ENCODE measurements at places on chromosomes 5 and 9.

DNA sequence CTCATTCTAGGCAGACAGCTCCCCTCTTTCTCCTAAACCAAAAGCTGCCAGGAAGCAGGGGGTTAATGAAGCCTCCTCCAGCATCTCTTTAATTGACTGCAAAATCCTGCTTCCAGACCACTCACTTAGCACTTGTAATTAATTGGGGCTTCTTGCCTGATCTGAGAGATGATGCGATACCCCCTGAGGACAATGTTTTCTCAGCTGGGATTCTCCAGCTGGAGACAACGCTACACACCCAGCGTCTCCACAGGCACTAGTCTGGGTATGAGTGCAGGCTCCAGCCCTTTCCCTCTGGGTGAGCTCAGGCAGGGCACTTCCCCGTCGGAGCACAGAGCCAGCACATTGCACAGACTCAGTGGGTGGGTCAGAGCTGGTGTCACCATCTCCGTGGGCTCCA is 16.1 kb downstream of the CPLX2 start:
- no peak for DNase-seq

DNA sequence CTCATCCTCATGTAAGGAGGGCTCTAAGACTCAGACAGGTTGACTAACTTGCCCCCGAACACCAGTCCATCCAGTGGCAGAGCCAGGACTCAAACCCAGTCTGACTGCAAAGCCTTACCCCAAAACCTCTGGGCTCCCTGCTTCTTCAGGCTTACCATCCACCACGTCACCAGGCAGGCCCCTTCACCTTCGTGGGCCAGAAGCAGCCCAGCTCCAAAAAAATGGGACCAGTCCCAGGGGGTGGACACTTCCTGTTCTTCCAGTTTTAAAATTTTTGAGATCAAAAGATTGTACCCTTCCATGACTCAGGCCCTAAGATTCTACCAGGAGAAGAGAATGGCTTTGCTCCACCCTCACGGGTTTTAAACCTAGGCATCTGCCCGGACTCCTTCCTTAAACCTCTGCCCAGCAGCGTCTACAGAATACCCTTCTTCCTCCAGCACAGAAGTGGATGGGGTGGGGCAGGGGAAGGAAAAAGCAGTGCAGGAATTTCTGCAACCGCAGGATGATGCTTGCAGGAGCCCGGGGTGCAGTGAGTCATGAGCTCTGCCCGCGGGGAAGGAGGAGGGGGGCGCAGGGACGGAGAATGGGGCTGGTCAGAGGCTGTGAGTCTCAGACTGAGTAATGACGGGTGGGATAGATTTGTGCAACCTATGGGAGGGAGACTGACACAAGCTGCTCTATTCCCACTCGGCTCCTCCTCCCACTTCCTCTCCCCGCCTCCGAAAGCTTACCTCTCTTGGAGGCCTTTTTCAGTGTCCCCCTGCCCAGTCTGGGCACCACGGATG is 50.4 kb upstream of the STXBP1 start:
- DNase-seq: no peak

DNA sequence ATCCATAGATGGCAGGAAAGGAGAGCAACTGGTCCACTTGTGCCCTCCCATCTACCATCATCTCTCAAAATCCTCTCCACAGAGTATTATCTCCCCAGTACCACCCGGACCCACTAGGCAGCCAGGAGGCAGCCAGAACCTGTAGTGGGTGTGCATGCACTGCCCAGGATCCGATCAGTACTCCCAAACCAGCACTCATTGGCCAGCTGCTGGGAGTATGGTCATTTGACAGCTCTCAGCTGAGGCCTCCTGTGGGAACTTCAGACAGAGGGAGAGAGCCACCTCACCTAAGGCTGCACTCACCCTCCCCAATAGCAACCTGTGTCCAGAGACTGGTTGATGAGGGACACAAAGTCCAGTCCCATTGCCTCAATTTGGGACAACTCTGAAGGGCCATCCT is 286.0 kb downstream of the TRIM36 start:
- DNase-seq: no peak

- DNase-seq: peak; percentile 16
Measured at GRCh38 chr5:145811834-145812625, 23.1 kb downstream of the PRELID2 start.

DNA sequence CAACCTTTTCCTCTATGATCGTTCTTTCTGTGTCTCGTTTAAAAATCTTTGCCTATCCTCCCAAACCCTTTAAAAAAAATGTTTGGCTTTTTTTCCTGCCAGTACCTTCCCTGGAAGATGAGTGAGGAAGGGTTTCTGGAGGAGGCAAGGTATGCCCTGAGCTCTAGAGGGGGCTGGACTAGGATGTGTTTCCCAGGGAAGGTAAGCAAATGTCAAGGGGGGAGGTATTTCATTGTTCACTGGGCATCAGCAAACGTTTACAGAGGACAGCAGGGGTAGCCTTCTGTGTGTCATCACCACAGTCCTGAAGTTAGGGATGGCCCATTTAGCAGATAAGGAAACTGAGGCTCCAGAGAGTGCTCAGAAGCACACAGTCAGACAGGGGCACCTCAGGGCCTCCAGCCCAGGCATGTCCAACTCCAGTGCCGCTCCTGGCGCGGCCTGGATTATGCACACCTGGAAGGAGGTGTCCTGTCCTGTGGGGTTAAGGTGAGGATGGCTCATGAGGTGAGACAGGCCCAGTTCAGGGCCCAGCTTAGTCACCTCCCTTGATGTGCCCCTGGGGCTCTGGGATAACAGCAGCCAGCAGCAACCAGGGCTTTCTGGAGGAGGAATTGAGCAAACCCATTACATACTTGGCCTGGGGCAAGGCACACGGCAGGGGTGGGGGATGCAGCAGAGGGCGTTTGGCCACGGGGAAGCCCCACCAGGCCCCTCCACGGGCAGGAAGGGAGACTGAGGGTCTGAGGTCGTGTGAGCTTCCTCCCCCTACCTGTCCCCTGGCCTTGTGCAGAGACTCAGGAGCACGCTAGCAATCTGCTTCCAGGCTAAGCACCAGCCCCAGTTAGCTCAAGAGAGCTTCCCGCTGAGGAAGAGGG is 100.3 kb upstream of the LMX1B start:
- no peak for DNase-seq

DNA sequence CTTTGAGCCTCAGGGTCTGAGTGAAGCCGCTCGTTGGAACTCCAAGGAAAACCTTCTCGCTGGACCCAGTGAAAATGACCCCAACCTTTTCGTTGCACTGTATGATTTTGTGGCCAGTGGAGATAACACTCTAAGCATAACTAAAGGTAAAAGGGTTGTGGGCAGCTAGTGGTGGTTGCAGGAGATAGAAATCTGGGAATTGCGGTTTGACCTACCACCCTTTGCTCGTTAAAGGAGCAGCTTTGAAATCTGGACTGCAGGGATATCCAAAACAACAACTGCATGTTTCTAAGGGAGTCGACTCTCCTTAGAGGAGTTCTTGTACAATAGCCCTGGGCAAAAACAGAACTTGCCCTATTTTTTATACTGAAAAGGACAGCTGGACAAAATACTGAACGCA is 19.0 kb downstream of the ABL1 start:
- no peak for DNase-seq

GRCh38 chr5:139481580-139482049 is 943 bp downstream of the STING1 start:
- DNase-seq: no peak

- DNase-seq: no peak
Measured at GRCh38 chr5:171317230-171317629, 8.2 kb downstream of the TLX3 start.

GRCh38 chr9:123331346-123332060 is 24.5 kb upstream of the CRB2 start:
- DNase-seq: no peak

GRCh38 chr5:99314721-99315120 is 385.9 kb upstream of the CHD1 start:
- DNase-seq: no peak

GRCh38 chr5:91468651-91469422 is 85.7 kb upstream of the ARRDC3 start:
- no peak for DNase-seq

GRCh38 chr9:132241483-132241839 is 79.6 kb downstream of the NTNG2 start:
- DNase-seq: no peak

- no peak for DNase-seq
Measured at GRCh38 chr5:159533197-159533596, 202.9 kb upstream of the IL12B start.

- DNase-seq: no peak
Measured at GRCh38 chr5:98263084-98263483, 510.4 kb upstream of the RGMB start.

DNA sequence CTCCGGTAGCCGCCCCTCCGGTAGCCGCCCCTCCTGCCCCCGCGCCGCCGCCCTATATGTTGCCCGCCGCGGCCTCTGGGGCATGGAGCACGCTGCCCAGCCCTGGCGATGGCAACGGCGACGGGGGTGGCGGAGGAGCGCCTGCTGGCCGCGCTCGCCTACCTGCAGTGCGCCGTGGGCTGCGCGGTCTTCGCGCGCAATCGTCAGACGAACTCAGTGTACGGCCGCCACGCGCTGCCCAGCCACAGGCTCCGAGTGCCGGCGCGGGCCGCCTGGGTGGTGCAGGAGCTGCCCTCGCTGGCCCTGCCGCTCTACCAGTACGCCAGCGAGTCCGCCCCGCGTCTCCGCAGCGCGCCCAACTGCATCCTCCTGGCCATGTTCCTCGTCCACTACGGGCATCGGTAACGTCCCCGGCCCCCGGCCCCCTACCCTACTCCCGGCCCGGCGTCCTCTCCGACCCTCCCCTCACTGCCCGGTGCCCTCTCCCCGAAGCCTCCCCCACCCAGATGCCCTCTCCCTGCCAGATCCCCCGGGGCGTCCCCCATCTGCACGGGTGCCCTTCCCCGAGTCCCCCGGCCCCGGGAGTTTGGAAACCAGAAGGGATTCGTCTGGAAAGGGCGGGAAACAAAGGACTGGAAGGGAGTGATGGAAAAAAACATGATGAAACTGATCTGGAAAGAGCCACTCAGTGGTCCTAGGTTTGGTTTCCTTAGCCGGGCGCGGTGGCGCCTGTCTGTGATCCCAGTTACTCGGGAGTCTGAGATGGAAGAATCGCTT is 417 bp downstream of the SRD5A1 start:
- DNase-seq: no peak

DNA sequence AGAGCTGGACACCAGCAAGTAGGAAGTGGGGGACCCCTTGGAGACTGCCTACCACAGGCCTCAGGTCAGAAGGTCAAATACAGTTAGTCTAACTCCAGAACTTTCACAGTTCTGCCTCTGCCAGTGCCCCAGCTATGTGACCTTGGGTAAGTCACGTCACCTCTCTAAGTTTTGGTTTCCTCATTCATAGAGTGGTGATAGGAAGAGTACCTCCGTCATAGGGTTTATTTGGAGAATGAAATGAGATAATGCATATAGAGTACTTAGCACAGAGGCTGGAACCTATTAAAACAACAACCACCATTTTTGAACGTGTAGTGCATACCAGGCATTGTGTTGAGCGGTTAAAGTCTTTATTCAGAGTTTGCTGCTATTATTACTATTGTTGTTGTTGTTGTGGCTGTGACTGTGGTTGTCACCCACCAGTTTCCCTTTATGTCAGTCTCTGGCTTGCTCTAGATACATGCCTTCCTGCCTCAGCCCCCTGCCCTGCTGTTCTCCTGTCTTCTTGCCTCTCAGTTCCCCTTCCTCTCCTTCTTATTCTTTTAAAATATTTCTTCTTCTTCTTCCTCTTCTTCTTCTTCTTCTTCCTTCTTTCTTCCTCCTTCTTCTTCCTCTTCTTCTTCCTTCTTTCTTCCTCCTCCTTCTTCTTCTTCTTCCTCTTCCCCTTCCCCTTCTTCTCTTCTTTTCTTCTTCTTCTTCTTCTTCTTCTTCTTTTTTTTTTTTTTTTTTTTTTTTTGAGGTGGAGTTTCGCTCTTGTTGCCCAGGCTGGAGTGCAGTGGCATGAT is 67.8 kb downstream of the RALGPS1 start:
- DNase-seq: no peak

DNA sequence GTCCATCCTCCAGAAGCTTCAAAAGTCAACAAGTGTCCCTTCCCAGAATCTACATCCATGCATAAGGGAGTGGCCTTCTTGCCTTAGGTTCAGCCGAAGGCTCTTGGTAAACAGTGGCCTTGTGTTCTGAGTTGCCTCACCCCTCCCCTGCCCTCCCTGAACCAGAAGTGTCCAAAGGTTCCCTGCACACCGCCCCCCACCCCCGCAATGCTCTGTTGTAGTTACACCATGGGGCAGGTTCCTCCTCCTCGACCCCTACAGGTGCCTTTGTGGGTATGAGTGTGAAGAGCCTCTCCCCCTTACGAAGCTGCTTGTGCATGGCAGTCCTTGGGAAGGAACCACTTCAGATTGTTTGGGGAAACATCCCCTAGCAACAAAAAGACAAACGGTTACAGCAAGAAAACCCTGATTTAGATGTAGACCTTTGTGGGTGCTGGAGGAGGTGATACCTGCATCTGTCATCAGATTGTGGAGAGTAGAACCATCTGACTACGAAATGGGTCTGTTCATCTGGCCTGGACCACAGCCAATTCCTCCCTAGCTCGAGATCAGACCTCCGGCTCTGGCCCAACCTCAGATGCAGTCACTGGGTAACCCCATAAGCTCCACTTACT is 7.1 kb downstream of the SPACA9 start:
- no peak for DNase-seq

DNA sequence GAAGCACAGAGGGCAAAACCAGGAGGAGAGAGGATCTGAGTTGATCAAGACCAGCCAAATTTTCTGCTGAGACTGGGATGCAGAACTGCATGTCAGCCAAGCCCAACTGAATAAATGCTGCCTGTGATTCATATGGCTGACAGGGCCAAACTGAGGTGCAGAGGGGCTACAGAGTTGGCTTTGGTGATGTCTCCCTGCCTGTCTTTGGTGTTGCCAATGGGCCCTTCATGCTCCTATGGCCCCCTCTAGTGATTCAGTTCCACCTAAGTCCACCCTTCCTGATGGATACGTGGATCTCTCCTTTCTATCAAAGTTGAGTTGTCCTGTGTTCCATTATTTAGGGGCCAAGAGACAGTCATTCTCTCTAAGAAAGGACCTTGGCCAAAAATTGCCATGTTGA is 163.6 kb upstream of the TLE4 start:
- no peak for DNase-seq

- DNase-seq: no peak
Measured at GRCh38 chr5:53884417-53884816, 324.0 kb downstream of the NDUFS4 start.

DNA sequence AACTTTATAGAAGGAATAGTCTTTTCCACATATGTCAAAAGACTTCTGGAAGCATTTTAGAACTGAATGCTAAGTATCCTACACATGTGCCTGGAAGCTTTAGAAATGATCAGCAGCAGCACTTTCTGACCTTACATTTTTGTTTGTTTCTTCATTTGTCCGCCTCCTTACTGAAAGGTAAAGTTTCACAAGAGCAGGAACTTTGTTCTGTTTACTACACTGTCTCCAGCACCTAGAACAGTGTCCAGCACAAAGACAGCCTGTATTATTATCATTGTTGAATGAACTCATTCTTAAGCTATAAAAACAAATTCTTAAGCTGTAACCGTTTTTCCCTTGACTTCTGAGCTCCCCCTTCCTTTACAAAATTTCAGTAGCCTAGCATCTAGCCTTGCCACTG is 14.8 kb downstream of the PIP5K1B start:
- no peak for DNase-seq

GRCh38 chr5:90326995-90327394 is 82.6 kb downstream of the CETN3 start:
- DNase-seq: no peak

Measured in NCI-H446 (cell line).